ENCODE measurements at places on chromosomes 3 and 15.
A peak's percentile ranks its signal among the peaks of the same experiment; 100 is the strongest.

- no peak for DNase-seq
Observed at GRCh38 chr3:114377426-114377825, 83.6 kb downstream of the TIGIT start.

- no peak for DNase-seq
Observed at GRCh38 chr15:38187630-38188313, 64.9 kb upstream of the SPRED1 start.

GRCh38 chr3:171606151-171606751, 146.0 kb upstream of the TNIK start:
- DNase-seq: peak; percentile 22

GRCh38 chr3:157912514-157913451, 193.4 kb downstream of the SHOX2 start:
- peak; percentile 48 for DNase-seq

DNA sequence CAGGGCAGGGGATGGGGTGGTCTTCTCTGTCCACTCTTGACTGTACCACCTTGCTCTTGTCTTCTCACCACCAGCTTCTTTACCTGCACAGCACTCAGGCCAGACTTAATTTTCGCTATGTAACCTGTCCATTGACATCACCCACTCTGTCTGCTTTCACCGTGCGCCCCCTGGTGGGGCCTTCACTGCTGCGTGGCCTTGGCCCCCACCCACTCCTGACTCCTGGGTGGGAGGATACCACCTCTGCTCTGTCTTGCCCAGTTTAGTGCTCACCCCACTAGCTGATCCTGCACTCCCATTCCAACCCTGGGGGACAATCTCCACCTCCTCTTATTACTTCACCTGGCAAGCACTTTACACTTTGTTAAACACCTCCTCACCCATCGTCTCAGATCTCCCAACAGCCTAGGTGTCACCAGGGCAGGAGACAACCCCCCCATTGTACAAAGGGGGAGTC, 17.7 kb downstream of the PTH1R start:
- DNase-seq: peak; percentile 28

GRCh38 chr3:50474717-50475116, 28.7 kb downstream of the CACNA2D2 start:
- peak; percentile 14 for DNase-seq

Data from fibroblast of skin of abdomen (primary cell).